Iris pigment epithelial cell (primary cell): ENCODE measurements at places on chromosomes 3 and 15.

GRCh38 chr3:65251375-65251774 is 563.6 kb upstream of the ADAMTS9 start:
- DNase-seq: no peak

GRCh38 chr15:43169888-43170287 is 15.3 kb upstream of the CCNDBP1 start:
- no peak for DNase-seq

- no peak for DNase-seq
These were observed 54.7 kb downstream of the OXNAD1 start for GRCh38 chr3:16319723-16320122.

- peak; percentile 97 for DNase-seq
These were observed 9.5 kb upstream of the TRIM69 start for GRCh38 chr15:44726568-44727484.

DNA sequence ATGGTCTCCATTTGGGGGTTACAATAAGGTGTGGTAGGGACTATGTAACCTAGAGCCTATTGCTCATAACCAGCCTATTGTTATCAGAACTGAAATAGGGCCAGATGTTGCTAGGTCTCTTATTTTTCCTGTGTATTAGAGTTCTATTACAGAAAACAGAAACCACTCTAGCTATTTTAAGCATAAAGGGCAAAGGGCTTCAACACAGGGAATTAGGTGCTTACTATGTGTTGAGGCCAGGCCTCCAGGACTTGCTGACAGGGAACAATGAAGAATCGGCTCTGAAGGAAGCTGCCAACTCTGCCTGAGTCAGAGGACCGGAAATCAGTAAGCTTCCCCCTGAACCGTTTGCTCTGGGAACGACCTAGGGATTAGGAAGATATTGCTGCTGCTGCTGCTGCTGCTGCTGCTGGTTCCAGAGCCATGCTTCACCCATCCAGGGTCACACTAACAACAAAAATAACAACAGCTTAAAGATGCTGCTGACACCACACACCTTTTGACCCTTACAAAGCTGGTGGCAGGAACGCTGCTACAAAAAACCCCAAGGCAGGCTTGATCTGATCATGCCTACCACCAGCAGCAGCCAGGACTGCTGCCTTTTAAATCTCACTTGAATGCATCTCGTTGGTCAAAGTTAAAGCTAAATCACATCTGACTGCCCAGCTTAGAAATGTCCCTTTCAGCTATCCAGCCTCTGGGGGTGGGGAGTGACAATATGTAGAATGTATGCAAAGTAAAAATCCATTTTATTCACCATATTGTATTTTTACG is 276.9 kb upstream of the IL12A start:
- peak; percentile 96 for DNase-seq

DNA sequence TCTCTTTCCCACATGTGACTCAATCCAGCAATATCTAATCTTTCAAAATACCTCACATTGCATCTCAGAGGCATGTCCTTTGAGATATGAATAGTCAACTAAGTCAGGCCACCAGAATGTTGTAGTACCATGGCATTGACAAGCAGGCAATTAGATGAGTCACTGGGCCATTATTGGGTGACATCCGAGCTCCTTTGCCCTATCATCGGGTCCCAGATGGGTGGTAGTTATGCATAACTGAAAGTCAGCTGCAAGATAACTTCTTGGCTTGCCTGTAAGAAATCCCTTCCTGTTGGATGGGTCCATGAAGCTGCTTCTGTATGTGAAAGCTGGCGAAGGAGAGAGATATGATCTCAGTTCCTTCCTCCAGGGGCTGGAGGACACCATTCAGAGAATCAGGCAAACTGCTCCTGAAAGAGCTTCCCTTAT is 32.8 kb downstream of the ARRDC4 start:
- no peak for DNase-seq

GRCh38 chr3:14392231-14392630 is 10.2 kb upstream of the SLC6A6 start:
- DNase-seq: no peak

DNA sequence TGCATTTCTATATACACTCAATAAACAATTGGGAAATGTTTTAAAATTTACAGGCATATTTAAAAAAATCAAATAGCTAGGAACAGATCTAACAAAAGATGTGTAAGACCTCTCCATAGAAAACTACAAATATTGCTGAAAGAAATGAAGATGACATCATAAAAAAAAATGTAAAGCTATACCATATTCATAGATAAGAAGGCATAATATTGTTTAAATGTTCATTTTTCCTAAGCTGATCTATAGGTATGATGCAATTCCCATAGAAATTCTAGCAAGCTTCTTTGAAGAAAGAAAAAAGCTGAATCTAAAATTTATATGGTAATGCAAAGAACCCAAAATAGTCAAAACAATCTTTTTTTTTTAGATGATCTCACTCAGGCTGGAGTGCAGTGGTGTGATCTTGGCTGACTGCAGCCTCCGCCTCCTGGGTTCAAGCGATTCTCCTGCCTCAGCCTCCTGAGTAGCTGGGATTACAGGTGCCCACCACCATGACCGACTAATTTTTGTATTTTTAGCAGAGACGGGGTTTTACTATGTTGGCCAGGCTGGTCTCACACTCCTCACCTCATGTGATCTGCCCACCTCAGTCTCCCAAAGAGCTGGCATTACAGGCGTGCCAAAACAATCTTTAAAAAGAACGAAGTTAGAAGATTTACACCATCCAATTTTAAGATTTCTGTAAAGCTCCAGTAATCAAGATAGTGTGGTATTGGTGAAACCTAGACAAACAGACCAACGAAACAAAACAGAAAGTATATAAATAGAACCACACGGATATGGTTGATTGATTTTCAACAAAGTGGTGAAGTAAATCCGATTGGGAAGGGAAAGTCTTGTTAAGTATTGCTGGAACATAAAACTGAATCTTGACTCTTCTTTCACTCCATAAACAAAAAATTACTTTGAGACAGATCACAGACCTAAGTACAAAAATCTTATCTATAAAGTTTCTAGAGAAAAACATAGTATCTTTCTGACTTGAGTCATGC is 6.3 kb upstream of the BHLHE40 start:
- DNase-seq: no peak

GRCh38 chr3:60809857-60810610 is 441.2 kb downstream of the FHIT start:
- DNase-seq: peak; percentile 15

DNA sequence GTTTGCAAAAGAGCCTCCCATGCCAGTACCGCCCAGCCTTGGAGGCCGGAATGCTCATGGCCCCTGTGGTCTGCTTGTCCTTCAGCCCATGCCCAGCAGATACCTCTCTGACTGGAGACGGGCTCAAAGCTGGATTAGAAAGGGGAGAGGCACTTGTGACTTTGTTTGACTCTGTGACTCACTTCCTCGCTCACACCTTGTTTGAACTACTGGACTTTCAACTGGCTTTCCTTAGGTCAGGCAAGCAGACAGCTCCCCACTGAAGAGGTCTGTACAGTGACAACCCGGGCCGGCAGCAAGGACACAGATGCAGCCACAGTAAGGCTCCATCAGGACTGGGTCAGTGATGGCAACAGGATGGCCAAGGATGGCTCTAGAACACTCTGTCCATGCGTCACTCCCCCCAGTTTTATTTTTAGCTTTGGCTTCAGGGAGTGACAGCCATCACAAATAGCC is 98.6 kb upstream of the ABHD17C start:
- peak; percentile 57 for DNase-seq

DNA sequence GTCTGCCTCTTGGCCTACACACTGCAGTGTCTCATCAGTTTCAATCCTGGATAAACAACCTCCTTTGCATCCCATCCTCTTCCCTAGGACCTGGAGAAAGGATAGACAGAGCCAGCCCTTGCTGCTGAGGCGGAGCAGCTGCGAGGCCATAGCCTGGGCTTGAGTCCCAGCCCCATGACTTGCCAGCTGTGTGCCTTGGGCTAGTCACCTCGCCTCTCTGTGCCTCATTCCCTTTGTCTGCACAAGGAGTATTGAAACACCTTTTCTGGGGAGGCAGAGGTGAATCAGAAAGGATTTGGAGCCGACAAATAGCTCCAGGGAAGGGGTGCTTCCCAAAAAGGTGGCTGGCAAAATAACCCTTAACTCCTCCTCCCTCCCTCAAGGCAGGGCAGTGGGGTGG is 65.0 kb upstream of the SLC6A1 start:
- DNase-seq: no peak

DNA sequence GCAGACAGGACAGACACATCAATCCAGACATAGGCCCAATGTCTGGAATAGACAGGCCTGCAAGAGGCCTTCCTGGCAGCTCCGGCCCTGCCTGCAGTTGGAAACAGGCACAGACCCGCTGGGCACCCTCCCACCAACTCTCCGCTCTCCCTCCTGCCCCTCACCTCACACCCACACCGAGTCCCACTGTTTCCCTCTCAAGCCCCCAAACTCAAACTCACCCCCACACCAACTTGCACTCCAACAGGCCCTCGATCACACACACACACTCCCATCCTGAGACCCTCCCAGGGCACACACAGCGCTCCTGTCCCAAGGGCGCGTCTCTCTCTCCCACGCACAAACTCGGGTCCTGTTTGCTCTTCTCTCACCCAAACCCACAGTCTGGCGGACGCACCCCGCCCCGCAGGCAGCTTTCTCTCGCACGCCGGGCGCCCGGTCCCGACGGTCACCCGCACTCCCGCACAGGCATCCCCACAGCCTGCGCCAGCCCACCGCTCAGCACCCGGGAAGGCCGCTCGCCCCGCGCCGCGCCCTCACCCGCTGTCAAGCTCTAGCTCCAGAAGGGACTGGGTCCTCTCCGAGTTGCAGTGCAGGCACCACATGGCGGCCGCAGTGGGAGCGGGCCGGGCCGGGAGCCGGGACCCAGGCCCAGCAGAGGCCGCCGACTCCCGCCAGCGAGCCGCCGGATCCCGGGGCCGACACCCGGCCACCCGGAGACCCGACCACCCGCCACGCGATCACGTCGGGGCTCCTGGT is 106.2 kb downstream of the IQSEC1 start:
- peak; percentile 33 for DNase-seq

- no peak for DNase-seq
These were observed 187.9 kb upstream of the LMCD1 start for GRCh38 chr3:8313560-8314267.

GRCh38 chr3:16437640-16438039 is 75.9 kb downstream of the RFTN1 start:
- DNase-seq: peak; percentile 44

GRCh38 chr3:58857402-58857801 is 190.8 kb upstream of the FAM3D start:
- no peak for DNase-seq

DNA sequence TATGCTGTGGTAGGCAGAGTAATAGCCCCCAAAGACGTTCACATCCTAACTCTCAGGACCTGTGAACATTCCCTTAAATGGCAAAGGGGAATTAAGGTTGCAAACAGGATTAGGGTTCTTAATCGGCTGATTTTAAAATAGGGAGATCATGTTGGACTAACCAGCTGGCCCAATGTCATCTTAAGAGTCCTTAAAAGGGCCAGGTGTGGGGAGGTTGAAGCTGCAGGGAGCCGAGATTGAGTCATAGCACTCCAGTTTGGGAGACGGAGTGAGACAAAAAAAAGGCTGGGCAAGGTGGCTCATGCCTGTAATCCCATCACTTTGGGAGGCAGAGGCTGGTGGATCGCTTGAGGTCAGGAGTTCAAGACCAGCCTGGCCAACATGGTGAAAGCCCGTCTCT is 1.6 kb upstream of the FLNB start:
- DNase-seq: no peak

DNA sequence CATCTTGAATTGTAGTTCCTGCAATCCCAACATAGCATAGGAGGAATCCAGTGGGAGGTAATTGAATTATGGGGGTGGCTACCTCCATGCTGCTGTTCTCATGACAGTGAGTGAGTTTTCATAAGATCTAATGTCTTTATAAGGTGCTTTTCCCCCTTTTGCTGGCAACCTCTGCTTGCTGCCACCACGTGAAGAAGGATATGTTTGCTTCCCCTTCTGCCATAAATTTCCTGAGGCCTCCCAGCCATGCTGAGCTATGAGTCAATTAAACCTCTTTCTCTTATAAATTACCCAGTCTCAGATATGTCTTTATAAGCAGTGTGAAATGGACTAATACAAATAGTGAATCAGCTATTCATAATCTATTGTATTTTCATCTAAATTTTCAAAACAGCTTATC is 537.3 kb downstream of the EPHA3 start:
- no peak for DNase-seq

DNA sequence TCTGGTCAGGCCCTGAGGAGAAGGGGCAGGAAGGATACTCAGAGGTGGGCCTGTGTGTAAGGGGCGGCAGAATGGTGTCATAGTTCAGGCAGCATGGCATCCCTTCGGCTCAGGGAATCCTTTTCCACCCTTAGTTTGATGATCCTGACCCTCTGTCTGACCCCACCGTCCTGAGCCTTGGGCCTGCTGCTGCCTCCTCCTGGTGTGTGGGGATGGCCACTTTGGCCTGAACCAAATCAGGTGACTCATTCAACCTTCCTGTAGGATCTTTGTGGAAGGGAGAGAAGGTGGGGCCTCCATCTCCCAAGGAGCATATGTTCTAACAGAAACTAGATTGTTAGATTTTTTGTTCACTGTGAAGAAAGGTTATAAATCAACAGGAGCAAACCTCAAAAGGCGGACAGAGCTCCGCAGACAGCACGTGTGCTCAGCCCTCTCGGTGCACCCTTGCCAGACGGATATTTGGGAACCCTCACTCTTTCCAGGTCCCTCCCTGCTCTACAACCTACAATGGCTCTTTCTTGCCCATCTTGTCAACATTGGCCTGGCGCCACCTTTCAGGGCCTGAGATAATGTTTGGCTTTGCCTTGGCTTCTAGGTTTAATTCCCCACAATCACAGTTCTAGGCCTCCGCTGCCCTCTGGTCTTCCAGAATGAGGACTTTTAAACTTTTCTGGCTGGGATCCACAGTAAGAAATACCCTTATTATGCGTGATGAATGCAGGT is 21.7 kb downstream of the THSD4 start:
- DNase-seq: no peak

DNA sequence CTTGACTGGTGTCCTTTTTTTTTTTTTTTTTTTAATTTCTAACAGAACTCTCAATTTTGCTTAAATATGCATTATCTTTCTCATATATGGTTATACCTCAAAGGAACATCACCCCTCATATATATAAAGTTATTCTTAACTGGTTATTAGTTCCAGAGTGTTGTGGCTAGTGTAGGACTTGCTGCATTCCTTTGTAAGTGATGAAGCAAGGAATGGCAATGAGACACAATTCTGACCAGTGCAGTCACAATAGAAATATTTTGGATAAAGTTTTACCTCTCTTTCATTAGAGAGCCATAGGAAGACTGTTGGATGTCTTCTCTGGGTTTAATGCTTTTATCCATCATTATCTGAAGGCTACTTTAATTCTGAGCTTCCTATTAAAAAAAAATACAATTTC is 75.5 kb upstream of the CBLB start:
- DNase-seq: peak; percentile 31

DNA sequence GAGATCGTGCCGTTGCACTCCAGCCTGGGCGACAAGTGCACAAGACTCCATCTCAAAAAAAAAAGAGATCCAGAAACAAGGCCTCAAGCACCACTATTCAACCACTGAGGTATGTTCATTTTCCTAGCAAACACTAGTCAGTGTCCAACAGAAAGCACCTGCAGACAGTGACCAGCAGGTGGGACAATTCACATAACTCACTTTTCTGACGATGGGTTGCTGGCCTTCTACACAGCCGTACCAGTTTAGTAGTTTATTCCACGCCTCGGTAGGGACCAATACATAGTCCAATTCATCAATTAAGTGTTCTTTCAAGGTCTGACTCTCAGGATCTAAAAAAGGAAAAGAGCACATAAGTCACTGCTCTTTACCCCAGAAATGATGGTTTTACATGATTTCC is 12.4 kb downstream of the USP4 start:
- no peak for DNase-seq
